ENCODE measurements at places on chromosomes 4 and X. TPM values are rescaled to one million over a fixed set of nuclear protein-coding genes. Genes with fewer than 3 reads are reported as not detected.

DNA sequence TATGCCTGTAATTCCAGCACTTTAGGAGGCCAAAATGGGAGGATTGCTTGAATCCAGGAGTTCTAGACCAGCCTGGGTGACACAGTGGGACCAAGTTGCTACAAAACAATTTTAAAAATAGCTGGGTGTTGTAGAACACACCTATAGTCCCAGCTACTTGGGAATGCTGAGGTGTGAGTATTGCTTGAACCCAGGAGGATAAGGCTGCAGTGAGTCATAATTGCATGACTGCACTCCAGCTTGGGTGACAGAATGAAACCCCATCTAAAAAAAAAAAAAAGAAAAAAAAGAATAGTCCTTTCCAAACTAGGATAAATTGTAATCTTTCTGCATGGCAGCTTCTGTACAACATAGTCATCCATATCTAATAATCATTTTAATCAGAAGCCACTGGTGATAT is 270.1 kb upstream of the INTU start:
- no peak for DNase-seq

GRCh38 chrX:49656533-49656932 is 39.3 kb downstream of the PAGE1 start:
- no peak for DNase-seq

DNA sequence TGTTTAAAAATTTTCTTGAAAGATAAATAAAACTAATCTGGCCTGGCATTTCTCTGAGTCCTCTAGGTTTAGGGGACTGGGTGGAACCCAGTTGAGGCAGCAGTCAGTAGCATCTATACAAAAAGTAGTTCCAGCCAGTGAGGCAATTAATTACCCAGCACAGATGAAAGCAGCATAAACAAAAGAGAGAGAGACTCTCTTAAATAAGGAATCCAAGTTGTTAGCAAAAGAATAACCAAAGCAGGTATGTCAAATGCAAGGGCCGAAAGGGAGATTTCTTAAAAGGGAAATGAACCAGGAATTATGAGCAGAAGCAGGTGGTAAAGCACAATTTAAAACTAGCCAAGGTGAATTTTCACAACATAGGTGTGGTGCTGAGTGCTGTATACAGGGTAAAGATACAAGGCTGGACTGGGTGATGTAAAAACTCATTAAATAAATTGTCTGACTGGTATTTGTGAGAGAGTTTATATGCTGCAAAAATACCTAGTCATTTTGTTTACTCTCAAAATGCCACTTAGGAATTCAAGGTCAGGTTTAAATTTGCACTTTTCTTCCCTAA is 94.6 kb upstream of the GALNT7 start:
- no peak for DNase-seq

GRCh38 chr4:182188622-182189021 is 54.6 kb upstream of the TENM3 start:
- no peak for DNase-seq

DNA sequence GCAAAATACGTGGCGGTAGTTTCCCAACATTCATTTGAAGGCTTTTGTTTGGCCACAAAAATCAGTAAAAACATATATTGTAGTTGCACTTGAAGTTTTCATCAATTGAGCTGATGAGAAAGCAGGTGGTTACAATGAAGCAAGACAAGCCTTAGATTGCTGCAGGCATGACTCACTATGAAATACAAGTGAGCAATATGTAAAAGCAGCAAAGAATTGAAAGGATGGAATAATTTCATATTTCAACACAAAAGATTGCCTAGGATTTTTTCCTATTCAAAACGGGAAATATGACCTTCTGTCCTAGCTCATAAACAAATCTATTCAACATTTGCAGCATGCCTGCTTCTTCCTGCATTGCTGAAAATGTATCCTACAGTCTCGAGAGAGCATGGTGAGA is 190.9 kb upstream of the BANK1 start:
- DNase-seq: no peak

DNA sequence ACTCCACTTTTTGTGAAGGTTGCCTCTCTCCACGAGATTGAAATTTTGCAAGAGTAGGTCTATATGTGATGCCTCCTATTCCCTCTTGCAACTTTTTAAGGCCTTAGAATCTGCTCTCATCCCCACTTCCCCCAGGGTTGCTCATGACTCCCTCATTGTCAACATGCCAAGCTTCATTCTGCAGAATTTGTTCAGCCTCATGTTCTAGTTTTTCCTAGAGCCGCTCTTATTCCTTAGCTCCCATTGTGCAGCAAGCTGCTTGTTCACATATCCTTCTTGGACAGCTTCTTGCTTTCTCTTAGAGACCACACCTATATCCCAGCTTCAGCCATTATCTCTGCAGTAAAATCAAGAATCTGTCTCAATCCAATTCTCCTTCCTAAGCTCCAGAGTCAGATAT is 82.4 kb downstream of the CNGA2 start:
- DNase-seq: no peak

- DNase-seq: no peak
Observed at GRCh38 chrX:100830143-100830542, 10.0 kb downstream of the CSTF2 start.

- no peak for DNase-seq
Observed at GRCh38 chrX:109347632-109348031, 134.3 kb downstream of the GUCY2F start.

DNA sequence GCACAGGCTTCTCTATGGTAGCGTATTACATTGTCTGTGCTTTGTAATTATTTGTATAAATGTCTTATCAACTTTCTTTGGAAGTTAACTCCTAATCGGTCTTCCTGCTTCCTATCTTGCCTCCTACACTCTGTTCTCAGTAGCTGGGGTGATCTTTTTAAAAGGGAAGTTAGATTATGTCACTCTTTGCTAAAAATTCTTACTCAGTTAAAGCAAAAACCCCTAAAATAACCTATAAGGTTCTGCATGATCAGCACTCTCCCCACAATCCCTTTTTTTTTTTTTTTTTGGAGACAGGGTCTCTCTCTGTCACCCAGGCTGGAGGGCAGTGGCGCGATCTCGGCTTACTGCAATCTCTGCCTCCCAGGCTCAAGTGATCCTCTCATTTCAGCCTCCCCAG is 2.6 kb upstream of the PRPS1 start:
- DNase-seq: no peak

- DNase-seq: peak; percentile 45
Observed at GRCh38 chr4:173167758-173168395, 734 bp upstream of the GALNT7 start.

- no peak for DNase-seq
Observed at GRCh38 chr4:90028460-90028859, 98.7 kb upstream of the CCSER1 start.

- DNase-seq: no peak
Observed at GRCh38 chr4:143148521-143148920, 36.2 kb upstream of the USP38 start.

GRCh38 chrX:46620505-46620904 is 46.9 kb downstream of the CHST7 start:
- no peak for DNase-seq

DNA sequence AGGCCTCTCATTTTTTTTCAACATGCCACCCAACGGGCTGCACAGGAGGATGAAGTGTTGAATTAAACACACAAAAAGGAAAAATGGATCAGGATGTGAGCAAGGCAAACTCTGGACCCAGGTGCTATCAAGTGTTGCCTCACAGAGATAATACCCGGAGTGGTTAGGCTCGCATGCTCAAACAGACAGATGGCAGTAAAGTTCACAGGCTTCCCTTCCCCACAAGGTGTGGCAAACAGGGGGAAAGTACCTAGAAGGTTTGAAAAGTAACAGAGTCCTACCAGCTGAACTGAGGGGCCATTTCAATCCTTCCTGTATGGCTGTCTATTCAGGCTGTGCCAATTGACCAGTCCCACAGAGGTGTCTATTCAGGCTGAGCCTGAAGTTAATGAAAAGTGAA is 123.9 kb upstream of the GC start:
- peak; percentile 7 for DNase-seq

NAT8L gene
- total RNA-seq: 0.83 TPM

KLB gene
- 0.09 TPM for total RNA-seq
